ENCODE measurements at places on chromosomes 2 and 18.

DNA sequence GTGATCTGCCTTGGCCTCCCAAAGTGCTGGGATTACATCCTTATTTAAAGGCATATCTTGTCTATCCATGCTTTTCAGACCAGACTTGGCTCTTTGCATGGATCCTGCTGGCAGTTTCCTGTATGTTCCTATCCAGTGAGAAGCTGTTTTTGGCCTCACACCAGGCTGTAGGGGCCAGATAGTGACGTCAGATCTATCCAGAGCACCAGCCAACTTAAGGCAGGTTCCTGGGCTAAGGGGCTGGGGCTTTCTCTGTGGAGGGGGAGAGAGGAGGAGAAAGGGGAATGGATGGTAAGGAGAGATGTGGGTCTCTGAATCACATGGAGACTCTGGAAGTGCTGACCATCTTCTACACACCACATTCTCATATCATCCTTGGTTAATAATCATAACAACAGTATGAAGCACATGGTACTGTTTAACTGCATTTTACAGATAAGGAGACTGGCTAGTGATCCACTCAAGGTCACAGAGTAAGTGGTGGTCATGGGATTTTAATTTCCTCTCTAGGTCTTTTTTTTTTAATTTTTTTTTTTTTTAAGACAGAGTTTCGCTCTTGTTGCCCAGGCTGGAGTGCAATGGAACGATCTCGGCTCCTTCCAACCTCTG, 2.0 kb upstream of the FAM117B start:
- no peak for DNase-seq

DNA sequence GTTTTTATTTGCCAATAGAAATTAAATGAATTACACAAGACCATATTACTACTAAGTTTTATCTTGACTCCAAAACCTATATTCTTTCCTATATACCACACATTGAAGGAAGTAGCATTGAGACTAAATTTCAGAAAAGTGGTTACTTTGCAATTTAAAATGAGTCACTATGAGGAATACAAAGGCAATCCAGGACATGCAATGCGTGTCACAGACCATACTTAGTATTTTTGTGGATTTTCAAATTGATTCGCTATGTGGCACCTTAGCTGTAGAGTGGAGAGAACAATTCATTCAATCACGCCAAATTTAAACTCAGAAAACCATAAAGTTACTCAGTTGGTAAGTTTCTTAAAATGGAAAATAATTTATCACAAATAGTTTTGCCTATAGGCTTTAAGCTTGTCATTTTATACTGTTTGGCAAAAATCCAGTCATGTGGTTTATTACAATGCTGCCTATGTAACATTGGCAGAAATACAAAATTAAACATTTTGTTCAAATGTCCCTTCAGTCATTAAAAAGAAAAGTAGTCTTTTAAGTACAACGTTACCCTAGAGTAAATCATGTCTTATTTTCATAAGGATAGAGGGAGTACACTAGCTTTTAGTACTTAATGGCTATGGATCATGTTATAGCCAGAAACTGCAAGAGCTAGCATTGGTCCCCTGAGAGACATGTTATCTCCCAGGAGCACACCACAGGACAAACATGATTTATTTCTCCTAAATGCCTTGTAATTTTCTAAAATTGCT, 222.8 kb upstream of the CDH7 start:
- DNase-seq = no peak

DNA sequence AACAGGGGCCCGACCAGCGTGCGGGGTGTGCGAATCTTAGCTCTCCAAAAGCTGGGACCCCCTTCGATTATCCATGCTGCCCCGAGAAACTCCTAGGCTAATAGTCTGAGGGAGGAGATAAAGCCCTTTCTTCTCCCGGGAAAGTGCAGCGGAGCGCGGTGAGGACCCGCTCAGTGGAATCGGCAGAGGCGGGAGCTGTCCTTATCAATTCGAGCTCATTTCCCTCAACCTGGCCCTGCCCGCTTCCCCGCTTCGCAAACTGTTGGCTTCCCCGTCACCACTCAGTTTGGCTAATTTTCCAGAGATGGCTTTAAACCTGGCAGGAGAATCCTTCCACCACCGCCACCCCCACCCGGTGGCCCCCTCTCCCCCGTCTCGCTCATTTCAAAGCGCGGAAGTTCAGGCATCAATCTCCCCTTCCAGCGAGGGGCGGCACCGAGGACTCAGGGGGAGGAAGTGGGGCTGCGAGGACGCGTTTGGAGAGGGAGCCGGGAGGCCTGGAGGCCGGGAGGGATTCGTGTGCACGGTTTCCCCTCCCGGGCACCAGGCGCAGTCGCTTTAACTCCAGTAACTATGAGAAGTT, 1.6 kb downstream of the KLHL14 start:
- peak; percentile 41 for DNase-seq

DNA sequence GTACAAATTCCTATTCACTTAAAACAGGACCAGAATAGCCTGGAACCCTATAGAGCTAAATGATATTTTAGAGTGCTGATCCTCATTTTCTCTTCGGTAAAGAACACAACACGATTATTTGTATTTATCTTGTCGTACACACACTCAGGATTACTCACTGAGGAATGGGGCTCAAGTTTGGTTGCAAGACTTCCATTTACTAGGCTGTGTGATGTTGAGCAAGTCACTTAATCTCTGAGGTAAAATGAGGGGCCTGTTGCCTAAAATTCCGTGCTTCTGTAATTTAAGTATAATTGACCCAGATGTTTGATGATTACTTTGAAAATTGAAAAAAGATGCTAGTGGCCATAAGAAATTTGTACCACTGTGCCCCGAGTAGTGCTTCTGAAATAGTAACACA, 42.6 kb upstream of the MAP4K3 start:
- DNase-seq = peak; percentile 69

GRCh38 chr2:217929757-217930707, 72.8 kb downstream of the TNS1 start:
- DNase-seq = no peak
